Lung microvascular endothelial cell (primary cell): ENCODE measurements at places on chromosomes 4 and X. TPM values are rescaled to one million over a fixed set of nuclear protein-coding genes. Genes with fewer than 3 reads are reported as not detected.

- peak; percentile 76 for DNase-seq
Measured at GRCh38 chrX:13078739-13079444, 34.5 kb upstream of the FAM9C start.

Gene CRLF2
- not detected in 2 replicates for total RNA-seq

Gene HMGN5
- total RNA-seq = 0.40 and 0.87 TPM in 2 replicates

Gene RADX
- under 0.01 TPM in 2 replicates for total RNA-seq

- no peak for DNase-seq
Measured at GRCh38 chr4:48947731-48948130, 38.3 kb upstream of the CWH43 start.

Gene DIPK2B
- 52.3 and 73.2 TPM in 2 replicates for total RNA-seq

DNA sequence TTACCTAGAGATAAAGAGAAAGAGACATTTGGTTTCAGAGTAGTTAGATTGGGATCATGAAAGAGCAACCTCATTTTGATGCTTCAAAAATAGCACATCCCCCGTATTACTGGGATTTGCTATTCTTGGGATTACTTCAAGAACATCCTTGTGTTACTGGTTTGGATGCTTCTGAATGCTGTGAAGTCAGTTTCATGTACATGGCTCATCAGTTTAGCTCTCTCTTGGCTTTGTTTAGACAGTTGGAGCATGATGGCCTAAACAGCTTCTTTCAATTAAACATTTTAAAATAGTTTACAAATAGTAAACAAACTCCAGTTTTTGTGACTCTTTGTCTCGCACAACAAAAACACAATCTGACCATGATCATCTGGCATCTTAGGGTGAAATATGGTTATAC, 23.9 kb downstream of the HTT start:
- no peak for DNase-seq

Gene CXCL9
- not detected in 2 replicates for total RNA-seq

Gene PABPC4L
- total RNA-seq = under 0.01 and 0.20 TPM in 2 replicates

Gene ZIC3
- total RNA-seq = not detected in 2 replicates

- DNase-seq = no peak
Measured at GRCh38 chr4:182143086-182143821, 99.9 kb upstream of the TENM3 start.

DNA sequence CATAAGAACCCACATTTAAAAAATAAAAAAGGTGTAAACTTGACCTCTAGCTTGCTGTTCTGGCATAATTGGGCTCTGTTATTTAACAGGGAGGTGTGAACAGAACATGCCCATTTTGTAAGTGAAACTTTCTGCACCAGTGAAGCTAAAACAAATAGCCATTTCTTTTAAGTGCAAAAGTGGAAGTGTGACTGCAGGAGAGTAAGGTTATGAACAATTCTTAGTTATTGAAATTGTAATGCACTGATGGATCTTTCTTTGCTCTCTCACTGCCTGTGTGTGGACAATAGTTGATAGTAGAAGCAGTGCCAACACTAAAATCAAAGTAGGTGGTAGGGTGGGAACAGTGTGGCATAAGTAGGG, 12.6 kb downstream of the P2RY10 start:
- DNase-seq = no peak
